ENCODE measurements at places on chromosomes 11 and 22. TPM values are rescaled to one million over a fixed set of nuclear protein-coding genes. Genes with fewer than 3 reads are reported as not detected.

Gene FOLR1
- 65.9 TPM for total RNA-seq

GRCh38 chr22:17576470-17576869 is 13.2 kb downstream of the SLC25A18 start:
- DNase-seq, result no peak
- H3K36me3 ChIP-seq, result no peaks in the 10 kb centered on the region
- no peak overlapping the region for H3K4me3 ChIP-seq
- no peak overlapping the region for H3K27ac ChIP-seq

GRCh38 chr11:101863361-101863760 is 51.4 kb upstream of the CEP126 start:
- H3K27ac ChIP-seq, result no peak overlapping the region
- no peak for DNase-seq
- no peaks in the 10 kb centered on the region for H3K27me3 ChIP-seq
- H3K4me1 ChIP-seq, result peaks cover 50% of the 10 kb centered on the region

DNA sequence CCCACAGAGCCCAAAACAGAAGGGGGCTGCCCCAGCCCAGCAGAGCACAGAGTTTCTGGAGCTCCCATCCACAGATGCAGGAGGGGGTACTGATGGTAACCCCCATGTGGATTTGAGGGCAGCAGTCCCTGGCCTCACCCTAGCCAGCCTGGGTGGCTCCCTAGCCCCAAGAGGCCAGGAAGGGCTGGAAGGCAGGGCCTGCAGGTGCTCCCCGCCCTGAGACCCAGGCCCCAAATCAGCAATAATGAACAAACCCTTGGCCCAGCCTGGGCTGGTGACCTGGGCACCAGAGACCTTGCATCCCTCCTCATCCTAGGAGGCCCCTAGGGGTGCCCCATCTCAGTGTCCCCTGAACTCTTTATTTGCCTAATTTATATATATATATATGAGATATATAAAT is 61.6 kb downstream of the MORC2 start:
- no peak overlapping the region for H3K4me3 ChIP-seq
- DNase-seq, result no peak
- no peaks in the 10 kb centered on the region for H3K27me3 ChIP-seq
- H3K27ac ChIP-seq, result no peak overlapping the region

DNA sequence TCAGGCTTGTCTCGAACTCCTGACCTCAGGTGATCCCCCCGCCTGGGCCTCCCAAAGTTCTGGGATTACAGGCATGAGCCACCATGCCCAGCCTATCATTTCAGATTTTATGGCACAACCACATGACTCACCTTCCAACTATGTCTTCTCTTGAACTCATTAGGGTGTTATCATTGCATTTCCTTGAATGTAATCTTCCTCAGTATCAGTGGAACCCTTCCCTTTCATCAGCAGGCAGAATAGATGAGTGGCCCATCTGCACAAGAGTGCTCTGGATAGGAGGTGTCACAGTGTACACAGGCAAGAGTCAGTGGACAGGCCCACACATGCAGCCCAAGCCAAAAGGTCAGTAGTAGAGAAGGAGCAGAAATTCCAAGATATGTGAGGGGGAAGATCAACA is 29.1 kb upstream of the AQP11 start:
- H3K4me1 ChIP-seq, result peaks cover 42% of the 10 kb centered on the region
- no peaks in the 10 kb centered on the region for H3K27me3 ChIP-seq

DNA sequence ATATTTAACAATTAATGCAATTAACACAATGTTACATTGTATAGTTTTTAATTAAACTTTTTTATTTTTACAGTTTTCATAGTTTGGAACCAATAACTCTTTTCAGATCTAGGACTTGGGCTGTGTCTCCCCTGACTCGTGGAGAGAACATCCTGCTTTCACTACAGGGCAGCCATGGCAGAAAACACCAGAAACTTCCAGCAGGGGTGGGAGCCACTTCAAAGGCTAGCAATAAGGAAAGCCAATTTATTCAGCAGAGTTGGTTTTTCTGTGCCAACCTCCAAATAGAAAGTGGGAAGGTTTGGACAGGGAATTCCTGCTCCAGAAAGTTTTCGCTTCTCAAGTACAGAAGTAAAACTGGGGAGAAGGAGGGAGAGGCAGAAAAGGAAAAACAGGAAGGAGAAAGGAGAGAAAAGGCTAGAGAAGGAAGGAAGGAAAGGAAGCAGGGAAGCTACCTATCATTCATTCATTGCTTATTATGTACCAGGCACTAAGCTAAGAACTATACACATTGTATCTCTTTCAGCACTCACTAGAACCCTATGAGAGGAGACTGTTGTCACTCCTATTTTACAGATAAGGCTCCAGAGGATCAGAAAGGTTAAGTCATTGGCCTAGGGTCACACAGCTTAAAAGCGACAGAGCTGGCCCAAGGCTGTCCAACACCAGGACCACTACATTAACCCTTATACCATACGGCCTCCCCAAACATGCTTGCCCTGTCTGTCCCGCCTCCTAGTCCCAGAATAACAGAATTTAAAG is 54.8 kb upstream of the CREB3L1 start:
- H3K27ac ChIP-seq, result no peak overlapping the region
- no peaks in the 10 kb centered on the region for H3K27me3 ChIP-seq
- H3K4me3 ChIP-seq, result no peak overlapping the region
- H3K36me3 ChIP-seq, result no peaks in the 10 kb centered on the region
- DNase-seq, result no peak

Data from Caco-2 (cell line).